ENCODE measurements at places on chromosomes 7 and 10.

DNA sequence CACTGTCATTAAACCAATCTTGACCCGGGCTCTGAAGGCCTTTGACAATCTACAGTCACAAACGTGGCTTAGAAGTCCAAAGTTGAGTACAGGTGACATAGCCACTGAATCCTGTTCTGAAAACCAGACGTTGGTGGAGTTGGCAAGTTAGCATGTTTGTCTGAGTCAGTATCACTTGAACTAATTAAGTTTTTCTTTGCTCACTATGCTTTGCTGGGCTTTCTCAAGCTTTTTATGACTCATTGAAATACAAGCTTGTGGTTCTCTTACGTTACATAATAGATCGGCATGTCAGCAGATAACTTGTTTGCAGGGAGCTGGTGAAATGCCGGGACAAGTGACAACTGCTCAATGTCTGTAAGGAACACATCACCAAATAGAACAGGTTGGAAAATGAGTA, 53.8 kb downstream of the ARL5B start:
- no peak for DNase-seq

DNA sequence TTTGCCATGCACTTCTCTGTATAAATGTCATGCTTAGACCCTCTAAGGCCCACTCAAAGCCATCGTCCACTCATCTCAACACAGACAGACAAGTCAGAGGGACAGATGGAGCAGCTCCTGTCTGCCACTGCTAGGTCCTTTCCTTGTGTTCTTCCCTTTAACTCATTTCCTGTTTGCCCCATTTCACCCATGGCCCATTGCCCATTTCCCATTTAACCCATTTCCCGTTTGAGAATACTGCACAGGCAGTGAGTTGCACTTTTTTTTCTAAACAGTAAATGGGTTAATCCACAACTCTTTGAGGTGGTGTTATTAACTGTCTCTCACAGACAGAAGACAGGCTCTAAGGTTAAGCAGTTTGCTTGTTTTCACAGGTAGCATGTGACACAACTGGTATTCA, 179.3 kb downstream of the NPSR1 start:
- no peak for DNase-seq

DNA sequence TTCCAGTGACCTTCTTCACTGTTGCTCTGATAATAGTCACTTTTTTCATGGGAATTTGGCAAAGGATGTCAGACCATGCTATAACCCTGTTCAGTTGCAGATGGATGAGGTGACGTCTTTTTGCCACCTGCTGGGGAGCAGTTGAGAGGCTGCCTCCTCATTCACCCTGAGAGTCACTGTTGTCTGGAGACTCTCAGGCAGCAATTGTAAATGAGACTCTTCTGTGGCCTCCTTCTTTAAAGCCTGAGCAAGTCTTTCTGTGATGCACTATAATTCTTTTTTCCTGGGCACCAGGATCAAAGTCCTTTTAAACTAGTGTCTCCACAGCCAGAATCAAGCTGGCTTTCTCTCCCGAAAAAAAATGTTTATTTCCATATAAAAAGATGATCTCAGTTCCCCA, 345.1 kb downstream of the ARL4A start:
- no peak for DNase-seq

DNA sequence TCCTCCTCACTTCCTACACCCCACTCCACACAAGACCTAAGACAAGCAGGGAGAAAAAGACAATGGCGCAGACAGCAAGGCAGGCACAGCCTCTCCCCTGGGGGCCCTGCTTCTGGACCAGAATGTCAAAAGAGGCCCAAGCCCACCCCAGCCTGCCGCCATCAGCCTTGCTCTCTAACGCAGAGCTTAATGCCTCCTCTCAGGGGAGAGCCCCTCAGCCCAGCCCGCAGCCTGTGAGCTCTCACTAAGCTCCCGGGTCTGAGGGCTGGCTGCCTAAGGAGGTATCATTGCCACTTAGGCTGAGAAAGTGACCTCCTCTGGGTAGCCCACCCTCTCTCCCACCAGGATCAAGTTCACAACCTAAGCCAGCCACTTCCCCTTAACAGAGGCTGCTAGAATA, 16.7 kb downstream of the SLIT1 start:
- DNase-seq: no peak

- DNase-seq: peak; percentile 57
Observed at GRCh38 chr7:6453734-6454133, 6.0 kb upstream of the DAGLB start.

- DNase-seq: no peak
Observed at GRCh38 chr10:59562126-59562525, 147.5 kb downstream of the SLC16A9 start.

GRCh38 chr7:138515001-138515528, 55.0 kb downstream of the TRIM24 start:
- DNase-seq: no peak

DNA sequence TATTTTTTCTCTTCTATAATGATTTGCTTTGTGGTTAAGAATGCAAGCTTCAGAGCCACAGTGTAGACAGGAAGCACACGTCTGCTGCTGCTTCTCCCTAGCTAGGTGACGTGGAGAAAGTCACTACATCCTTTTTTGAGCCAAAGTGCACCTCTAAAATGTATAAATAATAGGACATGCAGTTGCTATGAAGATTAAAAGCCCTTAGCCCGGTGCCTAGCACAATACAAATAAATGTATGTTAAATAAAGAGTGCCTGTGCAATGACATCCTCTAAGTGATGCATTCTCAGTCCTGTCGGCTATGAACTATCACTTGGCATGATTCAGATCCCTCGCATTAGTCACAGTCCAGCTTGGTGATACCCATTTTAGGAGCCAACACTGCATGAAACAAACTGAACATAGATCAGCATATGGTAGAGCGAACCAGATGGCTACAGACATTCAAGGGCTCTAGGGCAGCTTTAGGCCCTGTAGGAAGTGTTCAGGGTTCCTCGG, 4.8 kb upstream of the TRDMT1 start:
- no peak for DNase-seq
